ENCODE measurements at places on chromosomes 2 and 18.
A peak's percentile ranks its signal among the peaks of the same experiment; 100 is the strongest.

GRCh38 chr18:79461627-79462026, 65.9 kb downstream of the NFATC1 start:
- DNase-seq = no peak

GRCh38 chr2:69764286-69765095, 22.6 kb downstream of the ANXA4 start:
- no peak for DNase-seq

DNA sequence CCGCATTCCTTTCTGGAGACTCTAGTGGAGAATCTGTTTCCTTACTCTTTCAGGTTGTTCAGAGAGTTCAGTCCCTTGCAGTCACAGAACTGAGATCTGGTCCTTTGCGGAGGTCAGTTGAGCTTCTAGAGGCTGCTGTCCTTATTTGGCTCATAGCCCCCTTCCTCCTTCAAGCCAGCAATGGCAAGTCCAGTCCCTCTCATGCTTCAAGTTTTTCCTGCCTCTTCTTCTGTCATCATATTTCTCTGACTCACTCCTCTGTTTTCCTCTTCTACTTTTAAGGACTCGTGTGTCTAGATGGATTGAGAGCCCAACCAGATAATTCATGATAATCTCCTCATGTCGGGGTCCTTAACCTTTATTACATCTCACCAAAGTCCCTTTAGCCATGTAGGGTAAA, 173.5 kb upstream of the FOSL2 start:
- DNase-seq = no peak

- no peak for DNase-seq
Observed at GRCh38 chr2:130765464-130765863, 10.1 kb downstream of the AMER3 start.

DNA sequence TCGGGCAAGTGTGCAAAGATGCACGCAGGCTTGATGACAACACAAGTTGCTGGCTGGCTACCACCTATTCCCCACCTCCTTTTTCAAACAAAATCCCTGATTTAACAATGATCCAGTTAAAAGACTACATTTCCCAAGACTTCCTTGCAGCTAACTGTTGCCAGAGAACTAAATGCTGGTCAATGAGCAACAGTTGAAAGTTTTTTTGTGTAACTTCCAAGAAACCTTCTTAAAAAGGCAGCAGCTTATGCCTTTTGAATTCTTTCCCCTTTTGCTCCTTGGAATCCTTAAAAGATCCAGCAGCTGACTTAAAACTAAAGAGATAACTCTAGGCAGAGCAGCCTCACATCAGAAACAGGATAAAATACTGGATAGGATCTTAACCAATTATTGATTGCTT, 38.5 kb downstream of the NPHP1 start:
- peak; percentile 10 for DNase-seq

DNA sequence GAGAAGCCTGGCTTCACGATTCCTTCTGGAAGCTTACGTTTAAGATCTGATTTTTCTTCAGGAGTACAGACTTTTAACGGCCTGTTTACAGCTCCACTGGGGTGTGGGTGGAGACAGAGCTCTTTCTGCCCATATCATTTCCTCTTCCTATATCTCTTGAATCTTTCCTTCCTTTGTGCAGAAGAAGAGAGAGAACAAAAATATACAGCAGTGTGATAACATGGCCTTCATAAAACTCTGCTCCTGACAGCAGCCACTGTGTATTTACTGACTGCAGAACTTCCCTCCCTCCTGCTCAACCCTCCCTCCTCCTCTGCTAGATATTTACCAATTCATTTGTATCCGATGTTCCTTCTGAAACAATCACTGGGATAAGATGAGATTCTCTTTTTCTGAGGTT, 34.1 kb upstream of the REEP1 start:
- no peak for DNase-seq

DNA sequence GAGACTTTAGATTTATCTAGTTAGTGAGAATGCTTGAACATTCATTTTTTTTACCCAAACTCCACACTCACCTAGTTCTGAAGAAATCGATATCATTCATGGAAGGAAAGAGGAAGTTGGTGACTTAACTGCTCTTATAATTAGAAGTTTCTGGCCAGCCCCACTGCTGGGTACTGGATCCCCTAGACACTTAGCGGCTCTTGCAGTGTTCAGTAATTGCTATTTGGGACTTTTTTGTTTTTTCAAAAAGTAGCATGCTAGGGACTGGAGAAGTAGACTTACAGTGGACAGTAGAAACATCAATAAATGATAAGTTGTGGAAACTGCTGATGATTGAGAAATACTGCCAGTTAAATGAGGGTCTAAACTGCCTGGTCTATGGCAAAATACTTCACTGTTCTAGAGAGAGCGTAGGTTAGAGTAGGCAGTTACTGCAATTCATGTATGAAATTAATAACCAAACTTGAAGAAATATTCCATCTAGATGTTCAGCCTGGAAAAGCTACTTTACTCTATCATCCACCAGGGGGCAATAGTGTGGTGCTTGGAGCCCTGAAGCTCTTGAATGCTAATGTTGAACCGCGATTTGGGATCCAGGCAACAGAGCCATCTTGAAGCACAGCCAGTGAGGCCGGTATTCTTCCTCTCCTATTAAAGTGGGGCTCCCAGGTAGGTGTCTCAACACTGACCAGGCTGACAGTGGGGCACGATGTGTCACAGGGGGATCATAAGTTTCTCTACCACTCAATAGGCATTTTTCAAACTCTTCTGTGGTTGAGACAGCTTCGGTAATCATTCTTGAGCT, 146.1 kb upstream of the SESTD1 start:
- peak; percentile 16 for DNase-seq
